ENCODE measurements at places on chromosomes 4 and X. TPM values are rescaled to one million over a fixed set of nuclear protein-coding genes. Genes with fewer than 3 reads are reported as not detected.

Gene TMEM175
- total RNA-seq, result 11.2 TPM

Gene GJB1
- 0.12 TPM for total RNA-seq

Gene CBR4
- 11.6 TPM for total RNA-seq

DNA sequence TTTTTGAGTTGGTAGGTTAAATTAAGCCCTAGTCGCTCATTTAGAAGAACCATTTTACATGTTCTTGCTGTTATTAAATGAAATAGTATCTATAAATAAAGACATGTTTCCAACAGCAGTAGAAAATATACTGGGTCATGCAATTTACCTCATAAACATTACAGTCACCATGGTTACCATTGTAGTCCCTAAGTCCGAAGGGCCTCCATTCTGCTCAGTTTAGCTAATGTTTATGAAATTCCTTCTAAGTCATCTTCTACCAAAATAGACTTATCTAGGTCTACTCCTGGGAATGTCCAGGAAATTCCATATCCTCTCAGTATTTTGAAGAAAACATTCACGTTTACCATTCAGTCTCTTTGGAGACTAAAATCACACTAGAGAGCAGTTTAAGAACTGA, 292.5 kb upstream of the DCAF8L1 start:
- no peak for ATAC-seq

GRCh38 chr4:141388481-141388880, 167.8 kb downstream of the ZNF330 start:
- ATAC-seq, result no peak

GRCh38 chr4:17636696-17637622, 22.5 kb downstream of the MED28 start:
- ATAC-seq, result peak; percentile 81

DNA sequence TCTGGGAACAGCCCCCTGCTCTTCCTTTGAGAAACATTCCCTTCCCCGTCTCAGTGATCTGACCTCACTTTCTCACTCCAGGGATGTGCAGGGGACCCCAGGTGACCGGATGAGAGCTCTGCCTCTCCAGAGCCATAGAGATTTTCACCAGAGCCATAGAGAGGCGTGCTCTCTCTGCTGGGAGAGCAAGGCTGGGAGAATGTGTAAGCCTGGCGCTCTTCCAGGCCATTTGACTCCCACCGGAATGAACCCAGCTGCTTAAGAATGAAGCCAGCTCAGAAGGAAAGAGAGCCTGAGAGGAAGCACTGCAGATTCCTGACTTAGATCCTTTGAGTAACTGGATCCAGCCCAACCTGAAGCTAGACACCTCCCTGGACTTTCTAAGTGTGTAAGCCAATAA, 106.4 kb downstream of the DHX15 start:
- no peak for ATAC-seq

DNA sequence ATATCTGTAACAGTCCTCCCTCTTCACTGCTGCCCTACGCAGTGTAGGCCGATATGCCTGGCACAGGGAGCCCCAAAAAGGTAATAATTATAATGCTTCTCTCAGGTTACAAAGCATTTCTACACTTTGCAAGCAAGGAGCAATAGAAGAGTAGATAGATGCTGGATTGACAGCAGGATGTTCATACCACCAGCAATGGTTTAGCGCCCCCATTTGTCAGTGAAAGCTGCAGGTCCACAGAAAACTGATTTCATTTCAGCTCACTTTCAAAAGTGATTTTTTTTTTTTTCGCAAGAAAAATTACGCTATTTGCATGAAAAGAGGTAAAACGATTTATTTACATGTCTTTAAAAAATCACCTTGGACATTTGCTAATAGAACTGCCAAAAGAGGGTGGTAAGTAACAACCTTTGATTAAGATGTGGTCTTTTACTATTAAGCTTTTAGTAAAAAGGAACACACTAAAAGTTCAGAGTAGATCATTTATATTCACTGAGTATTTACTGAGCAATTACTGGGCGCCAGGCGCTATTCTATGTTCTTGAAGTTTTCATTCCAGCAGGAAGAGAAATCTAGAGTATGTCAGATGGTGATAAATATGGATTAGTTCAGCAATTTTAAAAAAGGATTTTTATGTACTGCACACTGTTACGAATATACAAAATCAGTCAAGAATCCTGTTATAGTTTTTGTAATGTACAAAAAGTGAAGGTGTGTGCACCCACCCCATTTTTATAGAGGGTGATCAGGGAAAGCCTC, 34.4 kb downstream of the HPF1 start:
- no peak for ATAC-seq

- ATAC-seq, result peak; percentile 86
Observed at GRCh38 chrX:40449396-40449795, 131.4 kb upstream of the ATP6AP2 start.

- ATAC-seq, result no peak
Observed at GRCh38 chr4:118787844-118788380, 48.0 kb downstream of the SEC24D start.

- no peak for ATAC-seq
Observed at GRCh38 chr4:41505161-41505661, 32.7 kb upstream of the LIMCH1 start.

GRCh38 chr4:104507112-104507511, 12.4 kb upstream of the CXXC4 start:
- no peak for ATAC-seq

Data from esophagus mucosa (tissue), 1 donor.